Stimulated activated CD4-positive, alpha-beta T cell treated with anti-CD3 and anti-CD28 coated beads, Interleukin-12 subunit alpha, Interleukin-12 subunit beta, amount 100 ng/mL, for 24 hours (primary cell): ENCODE measurements at places on chromosomes 1 and 21.

DNA sequence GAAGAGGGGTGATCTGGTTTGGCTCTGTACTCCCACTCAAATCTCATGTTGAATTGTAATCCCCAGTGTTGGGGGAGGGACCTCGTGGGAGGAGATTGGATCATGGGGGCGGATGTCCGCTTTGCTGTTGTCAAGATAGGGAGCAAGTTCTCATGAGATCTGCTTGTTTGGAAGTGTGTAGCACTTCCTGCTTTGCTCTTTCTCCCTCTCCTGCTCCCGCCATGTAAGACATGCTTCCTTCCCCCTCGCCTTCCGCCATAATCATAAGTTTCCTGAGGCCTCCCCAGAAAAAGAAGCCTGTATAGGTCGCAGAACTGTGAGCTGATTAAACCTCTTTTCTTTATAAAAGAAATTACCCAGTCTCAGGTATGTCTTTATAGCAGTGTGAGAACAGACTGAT is 27.9 kb downstream of the MYOM3 start:
- no peak for DNase-seq

- DNase-seq = no peak
Observed at GRCh38 chr1:55213151-55213884, 1.8 kb downstream of the USP24 start.

DNA sequence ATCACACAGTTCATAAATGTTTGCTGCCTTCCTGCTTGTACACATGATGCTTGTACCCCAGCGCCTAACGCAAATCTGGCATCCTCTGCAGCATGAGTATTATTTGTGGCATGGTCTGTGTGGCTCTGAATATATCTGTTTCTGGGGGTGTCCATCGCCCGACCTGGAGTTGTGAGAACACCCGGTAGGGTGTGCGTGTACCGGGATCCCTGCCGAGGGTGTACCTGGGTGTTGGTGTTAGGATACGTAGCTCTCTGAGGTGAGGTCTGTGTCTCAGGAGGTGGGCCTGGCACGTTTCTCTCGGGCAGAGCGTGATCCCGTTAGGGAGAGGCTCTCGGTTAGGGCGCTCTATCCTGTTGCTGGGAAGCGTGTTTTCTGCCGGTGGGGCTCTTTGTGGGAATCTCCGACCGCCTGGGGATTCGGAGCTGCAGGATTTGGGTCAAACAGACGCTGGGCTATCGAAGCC is 10.4 kb upstream of the CDC20 start:
- no peak for DNase-seq

DNA sequence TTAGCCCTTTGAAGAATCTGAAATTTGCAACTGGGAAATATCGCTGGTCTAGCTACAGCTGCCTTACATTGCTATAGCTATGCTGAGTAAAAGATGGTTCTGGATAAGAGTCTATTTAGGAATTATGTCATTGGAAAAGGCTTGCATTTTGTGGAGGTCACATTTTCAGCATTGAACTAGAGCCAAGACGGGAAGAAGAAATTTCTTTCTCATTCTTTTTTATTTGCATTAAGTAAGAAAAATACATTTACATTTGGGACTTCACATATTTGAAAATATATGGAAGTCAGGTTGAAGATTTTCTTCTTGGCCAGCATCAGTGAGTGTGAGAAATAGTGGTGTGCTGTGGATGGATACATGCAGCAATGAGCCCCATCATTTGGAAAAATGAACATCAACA is 291.6 kb downstream of the PTBP2 start:
- no peak for DNase-seq

- no peak for DNase-seq
Observed at GRCh38 chr1:198258491-198258890, 101.7 kb downstream of the NEK7 start.

DNA sequence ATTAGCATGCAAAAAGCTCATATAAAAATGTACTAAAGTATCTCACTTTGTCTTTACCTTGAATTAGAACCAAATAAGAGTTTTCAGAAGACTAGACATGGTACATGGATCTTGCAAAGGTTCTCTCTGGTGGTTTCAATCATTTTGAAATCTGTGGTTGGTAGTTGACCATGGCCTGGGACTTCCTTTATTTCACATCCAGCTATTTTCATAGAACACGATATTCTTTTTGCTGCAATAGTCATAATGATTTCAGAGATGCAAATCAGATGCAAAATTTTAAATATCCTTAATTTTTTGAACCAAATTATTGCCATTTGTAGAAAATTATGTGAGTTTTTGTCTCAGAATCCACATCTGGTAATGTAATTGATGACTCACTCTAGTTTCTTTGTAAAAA is 375.1 kb upstream of the ZP4 start:
- no peak for DNase-seq

DNA sequence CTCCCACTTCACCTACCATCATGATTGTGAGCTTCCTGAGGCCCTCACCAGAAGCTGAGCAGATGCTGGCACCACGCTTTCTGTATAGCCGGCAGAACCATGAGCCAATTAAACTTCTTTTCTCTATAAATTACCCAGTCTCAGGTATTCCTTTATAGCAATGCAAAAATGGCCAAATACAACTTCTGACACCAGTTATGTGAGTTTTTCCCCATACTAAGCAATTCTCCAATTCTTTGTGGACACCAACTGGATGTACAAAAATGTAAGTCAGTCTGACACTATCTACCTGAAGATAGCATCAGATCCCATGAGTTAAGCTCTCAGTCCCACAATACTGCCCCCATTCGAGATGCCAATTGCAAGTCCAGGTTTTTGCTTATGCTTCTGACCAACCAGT is 65.4 kb upstream of the PPIH start:
- no peak for DNase-seq

DNA sequence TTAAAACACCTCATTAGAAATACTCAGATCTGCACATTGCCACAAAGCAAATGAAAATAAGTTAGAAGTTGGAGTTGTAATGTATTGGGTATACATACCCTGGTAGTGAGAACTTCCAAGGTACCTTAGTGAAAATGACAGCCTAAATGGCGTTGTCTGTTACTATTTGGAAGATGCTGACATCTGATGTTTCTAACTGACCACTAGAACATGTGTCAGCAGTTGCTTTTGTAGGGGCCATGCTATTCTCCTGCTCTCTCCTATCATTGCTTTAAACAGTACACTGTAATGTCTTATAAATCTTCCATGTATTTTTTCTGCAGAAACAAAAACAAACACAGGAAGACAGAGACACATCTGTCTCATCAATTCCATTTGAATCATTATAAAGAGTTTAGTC is 40.1 kb downstream of the LAMC1 start:
- DNase-seq = no peak

DNA sequence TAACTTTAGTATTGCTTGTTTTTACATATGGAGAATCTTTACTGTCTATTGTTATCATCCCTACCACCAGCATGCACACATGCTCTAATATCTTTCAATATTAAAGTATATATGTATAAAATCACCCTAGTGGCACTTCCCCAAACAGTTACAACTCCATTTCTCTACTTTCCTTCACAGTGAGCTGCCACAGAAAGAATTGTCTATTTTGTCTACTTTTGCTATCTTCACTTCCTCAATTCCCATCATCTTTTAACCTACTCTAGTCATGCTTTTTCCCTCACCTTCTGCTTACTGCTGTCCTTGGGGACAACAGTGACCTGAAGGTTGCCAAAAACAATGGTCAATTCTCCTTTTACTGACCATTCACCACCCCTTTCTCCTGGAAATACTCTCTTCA is 59.2 kb downstream of the VCAM1 start:
- no peak for DNase-seq

DNA sequence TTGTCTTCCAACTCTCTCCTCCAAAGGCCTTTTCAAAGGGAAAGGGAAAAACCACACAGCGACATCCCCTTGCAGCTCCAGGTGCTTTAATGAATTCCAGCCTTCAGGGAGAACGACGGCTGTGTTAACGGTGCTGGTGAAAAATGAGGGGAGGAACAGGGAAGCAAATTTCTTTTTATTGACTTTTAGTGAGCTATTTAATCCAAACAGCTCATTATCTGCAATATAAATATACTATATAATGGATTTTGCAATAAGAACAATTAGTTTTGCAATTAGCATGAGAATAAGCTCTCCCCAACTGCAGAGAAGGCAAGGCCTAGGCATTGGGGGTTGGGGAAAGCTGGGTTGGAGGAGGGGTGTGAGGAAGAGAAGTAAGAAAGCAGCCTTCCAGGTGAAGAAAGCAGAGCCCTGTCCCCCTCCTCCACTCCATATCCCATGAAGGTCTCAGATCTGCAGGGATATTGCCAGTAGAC is 159.0 kb upstream of the ZC3H12A start:
- no peak for DNase-seq

GRCh38 chr1:12495725-12496124 is 122.3 kb downstream of the DHRS3 start:
- no peak for DNase-seq

- no peak for DNase-seq
Observed at GRCh38 chr1:38444311-38444710, 397.7 kb upstream of the POU3F1 start.

- DNase-seq = no peak
Observed at GRCh38 chr1:105700723-105701122, 1355.8 kb upstream of the PRMT6 start.

GRCh38 chr1:30450818-30451233 is 272.6 kb downstream of the MATN1 start:
- DNase-seq = no peak

GRCh38 chr21:35528116-35529042 is 479.3 kb upstream of the RUNX1 start:
- no peak for DNase-seq

- DNase-seq = peak; percentile 37
Observed at GRCh38 chr1:235326719-235327558, 1.0 kb downstream of the ARID4B start.

DNA sequence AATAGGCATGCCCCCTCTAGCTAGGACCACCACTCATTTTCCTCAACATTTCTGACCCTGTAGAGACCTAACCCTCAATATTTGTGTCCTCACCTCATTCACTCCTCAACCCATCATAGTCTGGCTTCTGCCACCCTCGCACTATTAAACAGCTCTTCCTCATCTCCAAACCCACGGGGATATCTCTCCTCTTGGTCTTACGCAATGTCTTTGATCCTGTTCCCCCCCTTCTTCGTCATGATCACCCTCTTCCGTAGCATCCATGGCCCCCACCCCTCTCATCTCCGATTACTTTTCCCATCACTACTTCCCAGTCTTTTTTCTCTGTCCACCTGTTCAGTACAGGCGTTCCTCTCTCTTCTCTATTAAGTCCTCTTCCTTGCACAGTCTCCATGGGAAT is 51.7 kb upstream of the SPOCD1 start:
- no peak for DNase-seq

DNA sequence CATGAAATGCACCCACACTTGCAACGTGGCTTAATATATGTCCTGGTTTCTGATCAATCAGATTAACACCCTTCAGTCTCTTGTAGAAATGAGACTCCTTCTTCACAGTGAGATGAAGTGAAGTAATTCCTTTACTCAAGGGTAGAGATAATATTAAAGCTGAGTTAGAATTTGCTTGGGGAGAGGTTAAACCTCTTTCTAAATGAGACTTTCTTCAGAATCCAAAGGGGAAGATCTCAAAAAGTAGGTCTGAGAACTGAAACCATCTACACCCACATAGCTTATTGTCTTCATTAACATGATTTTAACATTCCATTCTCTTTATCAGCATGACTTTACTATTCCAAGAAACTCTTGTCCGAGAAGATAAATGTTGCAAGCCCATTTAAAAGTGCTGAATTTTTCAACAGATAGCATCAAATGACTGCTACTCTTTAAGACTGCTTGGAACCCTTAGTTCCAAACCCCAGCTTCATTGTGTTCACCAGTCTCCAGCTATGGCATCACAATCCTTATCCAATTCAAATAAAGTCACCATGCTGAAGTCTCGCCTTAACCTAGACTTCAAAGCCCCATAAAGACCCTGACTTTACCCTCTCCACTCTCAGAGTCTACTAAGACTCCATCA is 19.2 kb upstream of the TRAF3IP3 start:
- DNase-seq = no peak

DNA sequence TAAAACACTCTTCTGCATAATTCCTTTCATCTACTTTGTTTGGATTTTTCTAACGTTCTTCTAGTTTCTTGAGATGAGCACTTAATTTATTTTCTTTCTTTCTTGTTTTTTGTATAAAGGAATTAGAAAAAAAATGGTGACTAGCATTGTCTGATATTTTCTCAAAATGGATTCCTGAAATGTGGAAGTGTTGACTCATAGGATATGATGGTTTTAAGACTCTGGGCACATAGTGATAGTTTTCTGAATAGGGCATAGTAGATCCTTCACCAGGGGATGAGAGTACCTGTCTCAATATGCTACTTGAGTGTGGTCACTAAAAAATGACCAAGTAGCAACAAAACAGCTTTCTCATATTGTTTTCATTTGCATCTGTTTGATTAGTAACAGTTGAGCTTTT is 100.9 kb downstream of the PEX14 start:
- no peak for DNase-seq

- DNase-seq = no peak
Observed at GRCh38 chr21:45246386-45247320, 41.0 kb downstream of the POFUT2 start.

GRCh38 chr1:177690996-177691395 is 278.9 kb downstream of the SEC16B start:
- no peak for DNase-seq

GRCh38 chr1:170284951-170285350 is 139.2 kb downstream of the NTMT2 start:
- no peak for DNase-seq

DNA sequence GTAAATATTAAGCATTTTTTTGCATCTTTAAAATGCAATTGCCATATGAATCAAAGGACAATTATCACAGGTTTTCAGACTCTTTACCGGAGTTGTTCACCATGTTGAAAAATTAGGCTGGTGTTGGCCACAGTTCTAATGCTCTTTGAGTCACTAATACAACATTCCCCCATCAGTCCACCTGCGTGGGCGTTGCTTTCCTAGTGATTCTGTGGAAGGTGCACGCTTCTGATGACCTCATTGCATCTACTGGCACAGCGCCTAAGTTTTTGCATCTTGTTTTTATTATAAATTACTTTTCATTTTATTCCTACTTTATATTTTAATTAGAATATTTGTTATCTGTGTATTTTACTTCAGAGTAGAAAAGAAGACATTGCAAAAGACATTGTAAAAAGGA is 4.7 kb upstream of the F5 start:
- no peak for DNase-seq

GRCh38 chr1:44549510-44549909 is 124.8 kb downstream of the TMEM53 start:
- no peak for DNase-seq

GRCh38 chr1:12338823-12339222 is 109.0 kb downstream of the VPS13D start:
- no peak for DNase-seq

DNA sequence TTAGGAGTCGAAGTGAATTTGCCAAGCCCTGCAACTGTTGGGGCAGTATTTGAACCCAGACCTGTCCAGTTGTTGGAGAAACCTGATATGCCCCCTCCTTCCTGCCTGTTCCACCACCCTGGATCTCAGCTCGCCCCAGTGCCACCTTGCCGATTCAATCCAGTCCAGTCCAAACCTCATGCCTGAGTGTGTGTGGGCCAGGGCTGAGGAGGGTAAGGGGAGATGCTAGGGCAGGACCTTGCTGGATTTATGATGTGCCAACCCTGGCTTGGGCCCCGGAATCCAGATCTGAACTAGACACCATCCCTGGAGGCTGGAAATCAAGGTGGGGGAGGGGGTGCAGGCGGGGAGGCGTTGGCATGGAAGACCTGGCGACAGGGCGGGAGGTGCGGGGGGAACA is 98.9 kb upstream of the WNT4 start:
- no peak for DNase-seq
